NAMALWA (cell line): ENCODE measurements at places on chromosomes 5 and 9.

- no peak for DNase-seq
Observed at GRCh38 chr5:157689942-157690689, 18.8 kb downstream of the C5orf52 start.

DNA sequence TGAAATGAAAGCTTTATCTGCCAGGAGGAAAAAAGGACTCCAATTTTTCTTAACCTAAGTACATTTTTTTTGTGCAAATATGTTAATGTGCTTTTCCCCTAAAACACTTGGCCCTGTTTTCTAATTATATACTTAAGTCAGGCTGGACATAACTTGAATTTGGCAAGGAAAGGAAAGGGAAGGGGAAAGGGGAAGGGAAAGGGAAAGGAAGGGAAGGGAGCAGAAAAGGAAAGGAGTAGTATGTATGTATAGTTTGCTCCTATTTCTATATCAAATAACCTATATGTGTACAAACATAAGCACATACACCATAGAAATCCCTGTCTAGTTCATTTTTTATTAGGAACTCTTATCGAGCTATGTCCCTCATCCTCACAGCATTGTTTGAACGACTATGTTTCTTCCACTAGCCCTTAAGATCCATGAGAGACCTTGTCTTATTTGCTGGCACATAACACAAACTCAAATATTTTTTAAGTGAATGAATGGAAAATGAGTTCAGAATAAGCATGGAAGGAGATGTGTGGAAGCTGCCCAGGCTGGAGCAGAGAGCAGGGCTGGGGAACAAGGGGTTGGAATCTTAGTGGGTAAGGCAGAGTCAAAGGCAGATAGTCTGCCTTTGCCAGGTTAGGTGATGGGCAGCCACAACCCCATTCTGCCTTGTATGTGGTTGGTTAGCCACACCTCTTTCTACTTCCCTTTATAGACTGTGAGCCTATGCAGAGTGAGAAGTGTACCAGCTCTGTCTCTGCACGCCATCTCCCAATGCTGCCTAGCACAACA is 70.0 kb downstream of the KLHL3 start:
- DNase-seq = peak; percentile 4

- DNase-seq = no peak
Observed at GRCh38 chr9:125332527-125332926, 70.9 kb downstream of the GAPVD1 start.

DNA sequence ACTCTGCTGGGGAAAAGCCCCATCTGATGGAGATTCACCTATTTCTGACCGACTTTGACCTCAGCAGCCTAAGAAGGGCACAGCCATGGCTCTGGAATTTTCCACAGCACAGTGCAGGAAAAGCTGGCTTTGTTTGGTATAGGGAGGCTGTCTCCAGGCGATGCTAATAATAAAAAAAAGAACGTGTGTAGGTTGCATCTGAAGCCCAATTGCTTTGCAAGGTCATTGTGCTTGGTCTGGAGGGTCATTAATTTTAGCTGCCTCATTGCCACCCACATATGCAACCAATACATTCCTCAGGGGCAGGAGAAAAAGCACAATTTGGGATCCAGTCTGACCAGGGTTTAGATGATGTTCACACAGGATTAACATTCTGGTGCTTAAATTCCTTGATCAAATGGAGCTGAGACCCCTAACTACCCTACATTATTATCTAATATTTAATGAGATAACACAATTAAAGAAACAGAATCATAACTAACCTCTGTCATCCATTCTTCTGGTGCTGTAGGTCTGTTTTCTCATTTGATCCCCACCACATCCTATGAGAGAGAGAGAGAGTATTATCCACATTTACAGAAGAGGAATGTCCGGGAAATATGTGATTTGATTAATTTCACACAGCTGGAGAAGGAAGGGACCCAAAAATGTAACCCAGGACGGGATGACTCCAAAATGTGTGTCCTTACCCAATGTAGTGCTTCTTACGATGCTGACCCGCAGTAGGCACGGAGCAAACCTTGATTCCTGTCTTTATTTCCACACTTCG is 175.9 kb downstream of the RFK start:
- DNase-seq = no peak

DNA sequence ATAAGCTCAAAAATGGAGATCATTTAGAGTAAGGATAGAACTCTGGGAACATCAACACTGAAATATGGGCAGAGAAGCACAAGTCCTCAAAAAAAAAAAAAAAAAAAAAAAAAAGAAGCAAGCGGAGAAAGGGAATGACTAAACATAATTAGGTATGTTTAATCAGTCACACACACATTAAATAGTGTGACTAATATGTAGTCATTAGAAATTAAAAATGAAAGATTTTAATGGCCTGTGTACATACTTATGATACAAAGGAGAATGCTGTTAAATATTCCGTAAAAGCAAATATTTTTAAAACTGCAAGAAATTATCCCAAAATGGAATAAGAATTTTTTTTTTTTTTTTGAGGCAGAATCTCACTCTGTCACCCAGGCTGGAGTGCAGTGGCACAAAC is 10.5 kb downstream of the LPAR1 start:
- DNase-seq = no peak

- DNase-seq = peak; percentile 31
Observed at GRCh38 chr5:32709750-32710549, 1.2 kb upstream of the NPR3 start.

DNA sequence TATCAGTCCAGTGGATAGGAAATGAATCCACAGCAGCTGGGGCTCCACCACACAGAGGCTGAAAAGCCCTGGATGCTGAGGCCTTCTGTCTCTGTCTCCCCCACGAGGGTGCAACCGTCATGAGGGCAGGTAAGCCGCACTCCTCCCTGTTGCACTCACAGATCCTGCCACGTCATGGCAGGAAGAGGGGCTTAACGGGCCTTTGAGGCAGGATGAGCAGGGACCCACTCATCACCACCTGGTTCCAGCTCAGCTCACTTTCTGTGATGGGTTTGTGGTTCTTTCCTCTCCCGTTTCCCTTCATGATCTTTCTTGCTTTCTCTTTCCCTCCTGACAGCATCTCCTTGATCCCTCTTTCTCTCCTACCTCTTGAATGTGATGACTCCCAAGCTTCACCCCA is 575.2 kb downstream of the CCDC171 start:
- DNase-seq = no peak

GRCh38 chr5:55160493-55161209 is 680 bp downstream of the GPX8 start:
- no peak for DNase-seq

GRCh38 chr9:90046317-90046861 is 441.6 kb downstream of the GADD45G start:
- DNase-seq = no peak

DNA sequence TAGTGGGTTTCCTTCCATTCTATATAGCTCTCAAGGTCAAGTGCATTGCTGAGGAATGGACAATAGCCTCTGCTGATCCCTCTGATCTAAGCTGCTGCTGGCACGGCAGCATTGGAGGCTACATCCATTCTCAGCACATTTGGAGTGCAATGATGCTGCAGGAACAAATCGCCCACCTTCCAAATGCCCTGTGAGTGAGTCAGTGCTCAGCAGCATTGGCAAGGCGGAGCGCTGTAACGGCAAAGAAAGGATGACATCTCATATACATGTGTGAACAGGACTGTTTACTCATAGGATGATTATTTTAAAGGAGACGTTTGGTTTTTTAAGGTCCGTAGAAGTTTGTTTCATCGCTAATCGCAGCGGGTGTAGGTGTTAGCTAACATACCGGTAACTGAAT is 408.7 kb downstream of the ARHGEF28 start:
- DNase-seq = no peak

DNA sequence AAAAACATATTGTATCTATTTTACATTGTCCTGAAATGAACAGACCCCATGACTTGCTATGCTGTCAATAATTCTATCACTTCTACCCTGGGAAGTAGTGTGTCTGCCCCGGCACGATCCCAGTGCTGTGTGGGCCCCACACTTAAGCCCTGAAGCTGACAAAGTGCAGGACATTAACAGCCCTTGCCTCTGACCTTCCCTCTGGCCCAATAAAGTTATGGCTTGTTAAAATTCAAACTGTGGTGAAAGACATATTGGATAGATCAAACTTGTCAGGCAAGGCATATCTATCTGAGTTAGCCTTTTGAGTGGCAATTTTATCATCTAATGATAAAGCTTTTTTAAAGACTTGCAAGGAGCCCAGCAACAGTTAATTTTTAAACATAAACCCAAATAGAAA is 229.2 kb downstream of the SPOCK1 start:
- no peak for DNase-seq

- no peak for DNase-seq
Observed at GRCh38 chr5:82789095-82789494, 288.1 kb downstream of the TMEM167A start.

- DNase-seq = no peak
Observed at GRCh38 chr5:179152144-179152895, 92.1 kb downstream of the ZNF354C start.

- DNase-seq = no peak
Observed at GRCh38 chr5:148352696-148353095, 17.3 kb downstream of the SPINK9 start.

- no peak for DNase-seq
Observed at GRCh38 chr5:72605632-72606031, 98.4 kb upstream of the ZNF366 start.

- DNase-seq = no peak
Observed at GRCh38 chr5:166562246-166562645, 1729.2 kb upstream of the WWC1 start.

GRCh38 chr5:66843065-66843464 is 246.9 kb downstream of the MAST4 start:
- no peak for DNase-seq

GRCh38 chr5:95861221-95861863 is 38.8 kb upstream of the GLRX start:
- no peak for DNase-seq

GRCh38 chr5:96339862-96340261 is 93.2 kb downstream of the PCSK1 start:
- no peak for DNase-seq

GRCh38 chr9:336039-336438 is 121.4 kb downstream of the DOCK8 start:
- DNase-seq = no peak

DNA sequence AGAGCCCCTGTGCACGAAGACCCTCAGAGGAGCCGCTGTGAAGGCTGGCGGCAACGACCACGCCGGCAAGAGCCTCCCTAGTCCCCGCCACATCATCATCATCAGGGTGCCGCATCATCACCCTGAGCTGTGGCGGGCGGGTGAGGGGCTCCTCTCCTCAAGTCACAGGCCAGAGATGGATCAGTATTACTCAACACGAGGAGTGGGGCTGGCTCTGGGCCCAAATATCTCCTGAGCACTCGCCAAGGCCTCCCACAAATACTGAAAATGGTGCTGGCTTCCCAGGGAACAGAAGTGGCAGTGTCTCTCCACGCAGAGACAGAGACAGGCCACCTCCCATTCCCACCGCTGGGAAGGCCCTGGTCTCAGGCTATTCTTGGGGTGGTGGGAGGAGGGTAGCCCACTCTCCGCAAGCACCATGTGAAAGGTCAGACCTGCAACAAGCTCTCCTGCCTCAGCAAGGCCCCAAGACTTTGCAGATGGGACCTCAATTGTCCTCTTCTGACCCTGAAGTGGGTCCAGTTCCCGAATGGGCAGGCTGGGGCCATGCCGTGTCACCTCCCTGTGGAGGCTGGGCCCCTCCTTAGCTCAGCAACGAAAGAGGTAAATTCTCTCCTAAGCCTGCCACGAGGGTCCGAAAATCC is 39.3 kb upstream of the ZNF354A start:
- DNase-seq = no peak

- DNase-seq = no peak
Observed at GRCh38 chr5:111694133-111694532, 62.9 kb downstream of the NREP start.

- no peak for DNase-seq
Observed at GRCh38 chr9:94916956-94917355, 190.5 kb downstream of the AOPEP start.

GRCh38 chr5:38551030-38552017 is 5.1 kb downstream of the LIFR start:
- peak; percentile 35 for DNase-seq

DNA sequence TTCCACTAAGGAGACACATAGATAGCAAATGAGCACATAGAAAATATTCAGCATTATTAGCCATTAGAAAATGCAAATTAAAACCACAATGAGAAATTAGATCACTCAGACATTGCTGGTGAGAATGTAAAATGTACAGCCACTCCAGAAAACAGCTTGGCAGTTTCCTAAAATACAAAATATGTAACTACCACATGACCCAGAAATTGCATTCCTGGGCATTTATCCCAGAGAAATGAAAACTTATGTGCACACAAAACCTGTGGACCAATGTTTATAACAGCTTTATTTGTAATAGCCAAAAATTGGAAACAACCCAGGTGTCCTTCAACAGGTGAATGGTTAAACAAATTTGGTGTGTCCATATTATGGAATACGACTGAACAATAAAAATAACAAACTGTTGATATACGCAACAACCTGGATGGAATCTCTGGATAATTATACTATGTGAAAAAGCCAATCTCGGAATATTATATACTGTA is 34.8 kb upstream of the SHC3 start:
- no peak for DNase-seq
